Stimulated activated CD4-positive, alpha-beta T cell treated with anti-CD3 and anti-CD28 coated beads, Interleukin-1b, Interleukin-23, amount 100 ng/mL, for 24 hours (primary cell): ENCODE measurements at places on chromosomes 13 and 19.

- no peak for DNase-seq
These were observed 28.8 kb upstream of the SPATA13 start for GRCh38 chr13:24131749-24132148.

- no peak for DNase-seq
These were observed 2.1 kb downstream of the RASA3 start for GRCh38 chr13:114130131-114130836.

- peak; percentile 99 for DNase-seq
These were observed at the start of gene SLC39A3 for GRCh38 chr19:2739602-2740313. SLC39A3 (minus strand) TSS chr19:2740017; CDS start chr19:2737257, 2,760 bp downstream.

- no peak for DNase-seq
These were observed 75.4 kb upstream of the GPR183 start for GRCh38 chr13:99382428-99383133.

DNA sequence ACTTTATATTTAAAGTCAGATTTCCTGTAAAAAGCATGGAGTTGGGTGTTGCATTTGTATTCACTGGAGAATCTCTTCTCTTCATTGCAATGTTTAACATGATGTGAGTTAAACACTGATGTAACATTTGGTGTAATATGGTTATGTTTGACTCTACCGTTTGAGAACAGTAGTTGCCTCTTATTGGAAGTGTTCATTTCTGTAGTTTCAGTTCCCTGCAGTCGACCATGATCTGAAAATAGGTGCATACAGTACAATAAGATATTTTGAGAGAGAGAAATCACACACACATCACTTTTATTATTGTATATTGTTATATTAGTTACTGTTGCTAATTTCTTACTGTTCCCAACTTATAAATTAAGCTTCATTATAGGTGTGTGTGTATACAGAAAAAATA is 105.2 kb upstream of the SPACA7 start:
- DNase-seq = no peak

DNA sequence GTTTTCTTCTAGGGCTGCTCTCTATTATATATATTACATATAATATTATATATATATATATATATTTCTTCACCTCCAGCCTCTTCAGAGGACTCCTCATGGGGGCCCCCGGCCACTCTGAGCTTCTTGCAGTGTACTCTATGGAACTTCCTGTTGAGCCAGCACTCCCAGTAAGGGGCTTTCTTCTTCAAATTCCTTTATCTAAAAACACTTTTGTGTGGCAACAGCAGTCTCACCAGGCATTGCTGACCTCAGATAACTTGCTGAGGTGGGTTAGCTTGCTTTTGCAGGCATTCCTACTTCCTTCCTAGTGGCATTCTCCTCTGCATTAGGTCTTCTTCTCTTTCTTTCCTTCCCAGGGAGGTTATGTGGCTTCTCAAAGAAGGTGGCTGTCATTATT is 381.5 kb downstream of the MYO16 start:
- DNase-seq = no peak

DNA sequence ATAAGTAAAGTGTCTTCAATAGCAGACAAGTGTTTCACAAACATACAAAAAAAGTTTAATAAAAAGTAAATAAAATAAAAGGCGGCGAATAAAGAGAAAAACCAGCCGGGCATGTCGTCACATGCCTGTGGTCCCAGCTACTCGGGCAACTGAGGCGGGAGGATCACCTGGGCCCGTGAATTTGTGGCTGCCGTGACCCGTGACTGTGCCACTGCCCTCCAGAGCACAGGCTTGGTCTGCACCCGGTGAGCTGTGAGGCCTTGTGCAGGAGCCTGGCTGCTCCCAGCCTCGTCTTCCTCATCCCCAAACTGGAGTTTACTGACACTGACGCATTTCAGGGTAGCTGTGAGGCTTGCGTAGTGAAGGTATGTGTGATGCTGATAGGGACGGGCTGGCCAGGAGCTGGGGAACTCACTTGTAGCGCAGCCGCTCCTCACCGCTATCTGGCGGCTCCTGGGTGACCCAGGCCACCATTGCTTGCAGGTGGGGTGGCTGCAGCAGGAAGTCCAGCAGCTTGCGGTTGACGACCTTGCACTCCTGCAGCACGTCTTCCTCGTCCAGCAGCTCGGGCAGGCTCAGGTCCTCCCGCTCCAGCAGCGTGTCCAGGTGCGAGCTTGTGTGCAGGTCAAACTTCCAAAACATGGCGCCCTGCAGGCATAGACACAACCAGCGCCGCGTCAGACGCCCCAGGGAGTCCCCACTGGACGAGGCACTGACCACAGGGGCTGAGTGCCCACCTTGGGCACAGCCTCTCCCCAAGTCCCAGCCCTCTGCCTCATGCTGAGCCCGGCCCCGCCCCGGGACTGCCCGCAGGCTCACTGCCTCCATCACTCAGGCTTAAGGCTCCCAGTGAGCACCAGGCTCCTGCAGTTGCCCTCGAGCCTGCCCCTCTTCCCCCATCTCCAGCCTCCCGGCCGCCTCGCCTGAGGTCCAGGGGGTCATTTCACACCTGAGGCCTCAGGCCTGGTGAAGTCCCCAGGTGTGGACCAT is 12.1 kb downstream of the PPP6R1 start:
- no peak for DNase-seq

DNA sequence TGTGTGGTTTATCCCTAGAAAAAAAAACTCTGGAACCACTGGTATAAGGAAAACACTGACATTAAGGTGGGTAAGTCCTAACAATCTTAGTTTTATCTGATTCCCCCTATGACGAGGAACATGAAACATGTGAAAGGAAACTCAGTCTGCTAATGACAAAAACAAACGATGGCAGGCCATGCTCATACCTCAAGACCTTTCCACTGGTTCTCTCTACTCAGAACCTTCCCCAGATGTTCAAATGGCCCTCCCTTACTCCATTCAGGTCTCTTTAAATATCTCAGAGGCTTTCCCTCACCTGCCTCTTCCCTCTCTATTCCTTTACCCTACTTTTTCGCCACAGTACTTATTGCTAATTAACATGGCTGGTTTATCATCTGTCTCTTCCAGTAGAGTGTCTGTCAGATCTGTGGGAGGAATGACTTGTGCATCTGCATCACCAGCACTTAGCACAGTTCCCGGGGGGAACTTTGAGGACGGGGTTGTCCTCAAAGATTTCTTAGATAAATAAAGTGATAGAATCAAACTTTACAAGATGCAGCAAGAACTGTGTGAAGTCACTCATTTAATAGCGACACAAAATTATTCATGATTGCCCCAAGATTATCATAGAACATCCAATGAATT is 1.5 kb downstream of the TUBGCP3 start:
- DNase-seq = no peak

DNA sequence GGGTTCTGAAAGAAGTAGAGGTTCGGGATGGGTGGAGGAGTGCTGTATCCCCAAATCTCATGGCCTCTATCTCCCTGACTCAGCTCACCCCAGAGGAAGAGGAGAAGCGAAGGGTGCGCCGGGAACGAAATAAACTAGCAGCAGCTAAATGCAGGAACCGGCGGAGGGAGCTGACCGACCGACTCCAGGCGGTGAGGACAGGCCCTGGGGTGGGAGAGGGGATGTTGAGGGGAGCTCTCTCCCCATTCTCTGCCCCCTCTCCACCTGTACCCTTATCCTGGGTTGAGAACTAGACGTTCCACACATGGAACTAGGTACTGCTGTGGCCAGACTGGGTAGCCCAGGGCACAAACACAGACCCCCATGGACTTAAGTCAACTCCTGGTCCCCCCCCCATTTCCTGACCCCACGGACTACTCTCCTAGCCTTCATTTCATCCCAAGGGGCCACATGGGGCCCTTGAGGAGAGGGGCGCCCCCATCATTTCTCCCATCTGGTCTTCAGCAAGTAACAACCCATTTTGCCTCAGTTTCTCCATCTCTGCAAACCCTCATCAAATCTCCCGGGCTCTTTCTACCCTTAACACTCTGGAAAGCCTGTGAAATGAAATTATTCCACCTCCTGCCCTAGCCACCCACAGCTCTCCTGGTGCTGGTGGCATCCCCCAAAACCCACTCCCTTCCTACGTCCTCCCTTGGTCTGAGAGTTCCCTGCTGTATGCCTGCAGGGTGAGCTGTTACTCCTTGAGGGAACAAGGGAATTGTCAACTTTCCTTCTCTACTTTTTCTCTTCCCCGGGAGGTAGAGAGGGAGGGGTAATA is 3.5 kb downstream of the FOSB start:
- no peak for DNase-seq

GRCh38 chr19:36460046-36460445 is 29.3 kb downstream of the ZNF566 start:
- DNase-seq = no peak

DNA sequence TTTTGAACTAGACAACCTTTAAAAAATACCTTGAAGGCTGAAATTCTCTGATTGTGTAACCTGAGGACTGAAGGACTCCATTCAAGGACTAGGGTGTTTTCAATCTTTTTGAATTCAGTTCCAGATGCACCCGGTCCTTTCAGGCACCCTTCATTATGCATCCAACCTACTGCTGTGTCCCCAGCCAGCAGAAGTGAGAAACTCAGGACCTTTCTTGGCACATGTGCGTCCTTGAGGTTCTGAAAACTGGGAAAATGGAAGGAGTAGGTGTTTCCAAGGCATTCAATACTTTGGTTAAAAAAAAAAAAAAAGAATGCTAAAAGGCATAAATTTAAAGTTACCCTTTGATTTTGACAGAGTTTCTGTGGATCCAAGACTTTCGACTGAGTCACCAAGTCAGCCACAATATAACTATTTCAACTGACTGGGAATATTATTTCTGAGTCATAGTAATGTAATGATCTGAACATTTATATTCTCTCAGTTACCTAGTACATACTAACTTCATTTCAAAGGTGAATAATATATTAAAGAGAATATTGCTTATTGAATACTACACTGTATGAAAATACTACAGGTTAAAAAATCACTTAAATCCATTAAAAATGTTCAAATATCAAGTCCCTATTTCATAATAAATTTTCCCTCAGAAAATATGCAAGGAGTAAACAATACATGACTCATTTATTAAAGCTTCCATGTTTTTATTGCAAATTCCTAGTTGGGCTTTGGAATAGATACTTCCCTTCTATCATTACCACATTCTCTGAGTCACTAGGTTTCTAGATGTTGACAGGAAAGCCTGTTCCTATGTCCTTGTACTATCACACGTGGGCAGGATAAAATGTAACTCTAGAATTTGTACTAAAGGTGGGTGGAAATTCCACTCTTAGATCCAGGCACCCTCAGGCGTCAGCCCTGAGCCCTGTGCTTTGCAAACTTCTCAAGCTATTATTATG is 2.4 kb upstream of the ITGBL1 start:
- no peak for DNase-seq

- no peak for DNase-seq
These were observed 35.8 kb upstream of the XPO4 start for GRCh38 chr13:20938302-20938701.

- no peak for DNase-seq
These were observed 205.4 kb downstream of the SHISA2 start for GRCh38 chr13:25846222-25846984.

- DNase-seq = no peak
These were observed 21.7 kb downstream of the IFT88 start for GRCh38 chr13:20588529-20589110.

- DNase-seq = no peak
These were observed 482.0 kb downstream of the UQCRFS1 start for GRCh38 chr19:28730791-28731512.

DNA sequence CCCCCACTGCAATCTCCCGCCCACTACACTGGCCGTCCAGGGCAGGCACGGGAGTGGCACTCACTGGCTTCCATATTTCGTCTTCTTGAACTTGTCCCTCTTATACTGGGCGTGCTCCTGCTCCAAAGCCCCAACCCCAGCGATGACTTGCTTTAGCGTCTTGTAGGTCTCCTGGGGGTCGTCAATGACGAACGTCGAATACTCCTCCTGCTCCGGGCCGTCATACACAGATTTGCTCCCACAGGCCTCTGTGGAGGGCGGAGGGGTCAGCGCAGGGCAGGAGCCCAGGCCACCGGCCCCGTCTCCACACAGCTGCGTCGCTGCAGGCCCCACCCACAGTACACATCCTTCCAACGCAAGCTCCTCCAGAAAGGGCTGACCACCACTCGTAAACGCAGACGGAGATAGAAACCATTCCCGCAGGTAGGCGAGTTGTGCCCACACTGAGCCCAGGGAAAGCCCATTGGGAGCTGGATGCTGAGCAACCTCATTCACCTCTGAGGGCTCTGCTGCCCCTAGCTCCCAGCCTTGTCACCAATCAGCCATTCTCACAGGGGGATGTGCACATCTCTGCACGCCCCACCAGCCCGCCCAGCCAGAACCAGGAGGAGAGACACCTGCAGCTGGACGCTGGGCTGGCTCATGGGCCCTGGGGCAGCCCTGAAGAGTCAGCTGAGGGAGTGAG is 7.9 kb upstream of the C13orf46 start:
- no peak for DNase-seq

GRCh38 chr13:75934889-75935288 is 298.8 kb downstream of the LMO7 start:
- DNase-seq = no peak

DNA sequence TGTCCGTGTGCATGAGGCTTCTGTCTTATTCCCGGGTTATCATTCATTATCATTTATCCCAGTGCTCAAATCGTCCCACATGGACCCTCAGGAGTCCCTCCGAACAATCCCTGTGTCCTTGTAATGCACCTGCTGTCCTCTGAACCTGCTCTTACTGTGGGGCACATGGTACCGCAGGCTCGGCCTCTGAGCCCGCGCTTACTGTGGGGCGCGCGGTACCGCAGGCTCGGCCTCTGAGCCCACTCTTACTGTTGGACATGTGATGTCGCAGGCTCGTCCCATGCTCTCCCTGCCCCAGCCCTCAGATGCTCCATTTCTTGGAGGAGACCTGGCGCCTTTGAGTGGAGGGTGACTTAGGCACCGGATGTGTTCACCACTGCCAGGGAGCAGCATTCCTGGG is 16.8 kb upstream of the ZNF554 start:
- DNase-seq = no peak

- DNase-seq = no peak
These were observed 15.4 kb upstream of the NOP53 start for GRCh38 chr19:47729799-47730520.

DNA sequence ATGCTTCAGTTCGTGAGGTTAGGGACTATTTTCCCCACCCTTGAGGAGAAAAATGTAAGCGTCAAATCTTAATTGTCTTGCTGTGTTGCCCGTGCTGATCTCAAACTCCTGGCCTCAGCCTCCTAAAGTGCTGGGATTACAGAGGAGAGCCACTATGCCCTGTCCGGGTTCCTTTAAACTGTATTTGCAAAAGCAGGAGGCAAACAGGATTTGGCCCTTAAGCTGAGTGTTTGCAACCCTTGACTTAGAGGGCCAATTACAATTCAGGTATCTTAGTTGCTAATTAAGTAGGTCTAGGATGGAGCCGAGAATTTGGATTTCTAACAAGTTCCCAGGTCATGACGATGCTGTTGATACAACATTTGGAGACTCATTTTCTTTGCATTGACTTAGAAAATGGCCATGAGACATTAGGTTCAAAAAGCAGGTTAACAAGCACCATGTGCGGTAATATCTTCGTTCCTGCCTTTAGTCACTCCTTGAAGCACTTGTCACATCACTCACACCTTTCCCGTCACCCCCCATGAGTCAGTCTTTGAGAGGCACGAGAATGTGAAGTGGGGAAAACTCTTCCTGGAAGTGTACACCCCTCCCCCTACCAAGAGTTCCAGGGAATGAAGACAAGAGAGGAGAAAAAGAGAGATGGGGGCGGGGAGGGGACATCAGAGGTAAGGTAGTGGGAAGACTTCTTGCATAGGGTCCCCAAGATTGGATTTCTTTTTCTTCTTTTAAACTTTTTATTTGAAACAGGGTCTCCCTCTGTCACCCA is 2.6 kb downstream of the NAPSA start:
- no peak for DNase-seq

- DNase-seq = no peak
These were observed 1.6 kb downstream of the LSM7 start for GRCh38 chr19:2326699-2327360.
